ENCODE measurements at places on chromosomes 6 and 20.

- DNase-seq: no peak
Observed at GRCh38 chr20:49032455-49032854, 13.7 kb upstream of the CSE1L start.

DNA sequence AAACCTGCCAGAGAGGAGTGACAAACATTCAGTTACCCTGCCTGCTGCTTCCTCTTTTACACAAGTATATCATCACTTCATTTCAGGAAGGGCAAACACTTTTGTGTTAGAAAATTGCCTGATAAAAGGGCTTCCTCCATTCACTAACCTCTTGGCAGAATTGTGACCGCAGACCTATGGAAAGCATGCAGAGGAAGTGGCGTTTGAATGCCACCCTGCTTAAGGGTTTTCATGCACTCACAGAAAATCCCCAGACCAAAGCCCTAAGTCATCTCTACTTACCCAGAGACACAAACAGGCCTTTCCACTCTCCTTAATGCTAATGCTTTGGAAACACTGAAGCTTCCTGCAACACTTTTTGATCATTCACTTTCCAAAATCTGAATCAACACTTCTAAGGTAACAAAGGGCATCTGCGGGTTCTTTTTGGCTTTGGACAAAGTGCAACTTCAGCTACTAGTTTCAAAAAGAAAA lies 22.1 kb upstream of the RALGAPA2 start:
- DNase-seq: no peak

GRCh38 chr6:71967436-71967835 lies 81.1 kb downstream of the RIMS1 start:
- DNase-seq: no peak

DNA sequence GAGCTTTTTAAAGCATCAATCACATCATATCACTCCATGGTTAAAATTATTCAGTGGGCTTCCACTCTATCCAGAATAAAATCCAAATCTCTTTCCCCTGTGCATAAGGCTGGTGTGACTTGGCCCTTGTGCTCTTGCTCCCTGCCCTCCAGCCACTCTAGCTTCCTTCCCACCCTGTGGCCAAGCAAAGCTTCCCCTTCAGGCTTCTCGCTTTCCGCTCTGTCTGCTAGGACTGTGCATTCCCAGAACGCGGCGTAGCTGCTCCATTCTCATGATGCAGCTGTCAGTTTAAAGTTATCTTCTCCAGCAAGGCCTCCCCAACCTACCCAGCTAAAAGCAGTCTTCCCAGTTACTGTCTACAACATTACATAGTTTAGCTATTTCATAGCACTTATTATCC lies 19.4 kb upstream of the KCNK16 start:
- DNase-seq: no peak

GRCh38 chr6:13071550-13072345 lies 256.6 kb downstream of the TBC1D7 start:
- no peak for DNase-seq

- DNase-seq: no peak
Observed at GRCh38 chr20:10671919-10672623, 1.7 kb downstream of the JAG1 start.

DNA sequence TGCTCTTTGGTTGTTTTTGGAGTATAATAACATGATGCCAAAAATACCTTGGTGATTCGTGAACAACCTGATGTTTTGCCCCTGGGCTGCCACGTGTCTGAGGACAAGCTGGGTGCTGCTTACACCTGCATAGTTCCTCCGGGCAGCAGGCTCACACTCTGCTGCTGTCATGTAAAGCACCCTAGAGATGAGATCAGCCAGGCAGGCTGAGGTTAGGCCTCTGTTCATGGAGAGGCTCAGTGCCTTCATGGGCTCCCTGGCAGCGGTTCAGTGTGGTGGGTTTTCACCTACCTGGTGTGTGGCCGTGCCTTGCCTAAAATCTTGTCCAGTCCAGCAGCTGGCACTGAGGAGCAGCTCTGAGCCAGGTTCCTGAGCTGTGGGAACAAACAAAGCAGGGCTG lies 60.1 kb upstream of the TAGAP start:
- no peak for DNase-seq

DNA sequence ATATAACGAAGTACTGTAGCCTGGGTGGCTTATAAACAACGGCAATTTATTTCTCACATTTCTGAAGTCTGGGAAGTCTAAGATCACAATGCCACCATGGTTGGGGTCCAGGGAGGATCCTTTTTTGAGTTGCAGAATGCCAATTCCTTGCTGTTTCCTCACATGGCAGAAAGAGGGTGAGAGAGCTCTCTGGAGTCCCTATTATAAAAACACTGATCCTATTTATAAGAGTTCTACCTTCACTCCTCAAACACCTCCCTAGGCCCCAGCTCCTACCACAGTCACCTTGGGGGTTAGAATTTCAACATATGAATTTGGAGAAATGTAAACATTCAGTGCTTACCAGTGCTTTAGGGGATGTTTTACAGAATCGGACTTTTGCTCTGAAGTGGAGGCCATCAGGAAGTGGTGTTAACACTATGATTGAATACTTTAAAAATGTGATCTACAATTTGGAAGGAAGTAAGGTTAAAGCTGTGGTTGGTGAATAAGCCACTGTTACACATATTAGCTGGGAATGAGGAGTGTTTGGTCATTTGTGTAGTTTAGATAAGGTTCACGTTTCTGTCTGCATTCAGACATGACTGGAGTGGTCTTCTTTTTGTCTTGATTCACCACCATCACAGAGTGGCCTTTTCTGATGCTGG lies 79.9 kb upstream of the SPTLC3 start:
- no peak for DNase-seq

DNA sequence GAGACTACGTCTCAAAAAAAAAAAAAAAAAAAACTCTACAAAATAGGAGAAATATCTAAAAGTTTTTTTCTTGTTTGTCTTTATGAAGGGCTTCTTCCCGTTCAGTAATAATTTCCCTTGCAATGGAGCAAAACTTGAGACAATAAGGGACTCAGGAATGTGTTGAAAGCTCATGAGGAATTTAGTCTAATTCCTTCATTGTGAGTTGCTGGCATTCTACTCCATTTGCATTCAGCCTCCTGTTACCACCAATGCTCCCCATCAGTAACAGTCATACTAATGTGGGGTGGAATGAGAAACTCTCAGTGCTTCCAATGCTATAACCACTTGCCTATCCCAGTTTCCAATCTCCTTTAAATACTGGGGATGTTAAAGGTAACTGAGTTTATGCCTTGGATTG lies 576.7 kb upstream of the AGPAT4 start:
- DNase-seq: no peak

Data from cortex of kidney (tissue), 1 donor.